CD4-positive, alpha-beta memory T cell (primary cell): ENCODE measurements at places on chromosomes 7 and 10. TPM values are rescaled to one million over a fixed set of nuclear protein-coding genes. Genes with fewer than 3 reads are reported as not detected.

DNA sequence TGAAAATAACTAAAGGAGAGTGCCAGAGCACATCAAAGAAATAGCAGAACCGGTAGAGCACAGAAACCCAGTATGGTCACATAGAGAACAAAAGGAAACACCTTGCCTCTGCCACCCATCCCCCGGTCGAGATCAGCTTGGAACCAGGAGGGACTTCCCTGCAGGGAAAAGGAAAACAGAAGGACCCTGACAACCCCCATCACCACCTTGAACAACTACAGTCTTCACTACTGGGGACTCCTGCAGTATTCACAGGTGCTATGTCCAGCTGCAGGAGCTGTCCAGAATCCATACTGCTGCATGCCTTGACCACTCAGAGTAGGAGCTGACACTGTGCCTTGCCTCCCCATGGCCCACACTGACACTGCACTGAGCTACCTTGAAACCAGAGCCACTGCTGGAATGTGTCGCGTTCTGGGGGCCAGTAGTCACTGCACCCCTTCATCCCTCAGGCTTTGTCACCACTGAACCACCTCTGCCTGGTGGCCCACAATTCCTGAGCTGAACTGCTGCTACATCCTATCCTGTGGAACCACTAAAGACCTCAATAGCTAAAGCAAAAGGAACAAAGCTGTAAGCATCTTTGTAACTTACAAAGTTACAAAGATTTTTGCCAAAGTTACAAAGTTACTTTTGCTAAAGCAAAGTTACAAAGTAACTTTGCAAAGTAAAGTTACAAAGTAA is 66.8 kb downstream of the TRIL start:
- no peak for DNase-seq

DNA sequence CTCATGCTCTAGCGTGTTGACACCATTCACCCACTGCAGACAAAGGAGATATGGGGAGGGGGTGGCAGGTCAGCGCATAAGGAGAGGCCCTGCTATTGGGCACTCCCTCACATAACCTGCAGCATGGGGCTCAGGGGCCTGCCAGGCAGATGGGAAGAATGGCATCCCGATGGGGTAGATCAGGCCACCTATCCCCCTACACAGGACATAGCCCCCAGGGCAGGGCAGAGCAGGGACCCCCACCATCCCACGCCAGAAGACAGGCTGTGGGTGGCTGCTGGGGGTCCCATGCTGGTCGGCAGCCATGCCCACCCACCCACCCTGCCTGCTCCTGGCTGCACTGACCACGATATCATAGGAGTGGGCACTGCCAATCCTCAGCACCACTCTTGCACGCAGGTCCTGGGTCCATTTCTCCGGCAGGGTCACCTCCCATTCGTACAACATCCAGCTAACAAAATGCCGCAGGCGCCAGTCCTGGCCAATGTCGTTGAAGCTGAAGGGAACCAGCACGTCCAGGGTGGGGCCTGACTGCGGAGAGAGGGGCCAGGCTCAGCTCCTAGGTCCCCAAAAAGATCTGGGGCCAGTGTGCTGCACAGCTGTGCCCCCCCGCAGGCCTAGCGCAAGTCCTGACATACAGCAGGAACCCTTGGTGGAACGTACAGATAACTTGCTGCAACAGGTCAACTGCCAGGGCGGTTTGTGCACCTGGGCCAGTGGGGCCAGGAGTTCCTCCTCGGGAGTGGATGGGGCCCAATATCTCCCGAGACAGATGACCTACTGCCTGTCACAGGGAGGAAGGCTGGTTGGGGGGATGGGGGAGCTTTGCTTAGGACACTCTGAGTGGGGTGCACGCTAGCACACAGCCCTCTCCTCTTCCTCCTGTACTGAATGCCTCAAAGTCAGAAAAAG is 45.9 kb upstream of the ZNF479 start:
- no peak for DNase-seq

DNA sequence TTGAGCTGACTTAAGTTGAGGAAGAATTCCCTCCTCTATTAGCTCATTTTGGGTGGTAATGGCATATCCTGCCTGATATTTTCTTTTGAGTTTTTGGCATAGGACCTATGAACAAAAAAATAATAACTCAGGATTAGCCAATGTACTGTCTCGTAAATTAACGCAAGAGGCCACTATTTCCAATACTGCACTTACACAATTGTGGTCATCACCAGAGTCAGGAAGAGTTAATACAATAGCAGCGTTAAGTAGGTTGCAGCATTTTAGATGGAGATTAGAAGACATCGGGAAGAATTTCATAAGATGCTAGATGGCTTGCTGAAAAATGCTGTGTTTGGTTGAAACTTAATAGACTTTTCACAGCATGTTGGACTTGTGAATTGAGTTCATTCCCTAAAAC is 36.4 kb downstream of the ANTXRL start:
- no peak for DNase-seq

DNA sequence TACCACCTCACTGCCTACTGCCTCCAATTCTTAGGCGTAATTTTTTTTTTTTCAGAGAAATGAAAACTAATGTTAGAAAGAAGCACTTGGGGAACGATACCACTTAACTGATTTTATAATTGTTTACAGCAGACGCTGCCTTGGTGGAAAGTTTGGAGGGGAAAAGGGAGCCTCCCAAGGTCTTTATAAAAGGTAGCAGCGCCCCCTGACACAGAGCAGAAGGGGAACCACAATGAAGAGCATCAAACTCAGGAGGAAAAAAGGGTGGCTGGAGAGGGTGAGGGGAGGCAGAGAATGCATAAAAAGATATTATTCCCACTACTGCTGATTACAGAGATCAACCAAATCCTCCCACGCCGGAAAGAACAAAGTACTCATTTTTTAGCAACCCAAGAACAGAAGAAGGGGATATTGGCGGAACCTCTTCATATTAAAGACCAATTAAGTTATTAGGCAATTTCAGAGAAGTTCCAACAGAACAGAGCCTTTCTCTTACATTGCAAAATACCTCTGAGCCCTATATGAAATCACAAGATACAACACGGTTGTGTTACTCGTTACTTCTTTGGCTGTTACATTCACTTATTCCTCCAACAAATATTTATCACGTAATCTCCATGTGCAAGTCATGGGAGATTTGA is 135.8 kb downstream of the TEX36 start:
- no peak for DNase-seq

DNA sequence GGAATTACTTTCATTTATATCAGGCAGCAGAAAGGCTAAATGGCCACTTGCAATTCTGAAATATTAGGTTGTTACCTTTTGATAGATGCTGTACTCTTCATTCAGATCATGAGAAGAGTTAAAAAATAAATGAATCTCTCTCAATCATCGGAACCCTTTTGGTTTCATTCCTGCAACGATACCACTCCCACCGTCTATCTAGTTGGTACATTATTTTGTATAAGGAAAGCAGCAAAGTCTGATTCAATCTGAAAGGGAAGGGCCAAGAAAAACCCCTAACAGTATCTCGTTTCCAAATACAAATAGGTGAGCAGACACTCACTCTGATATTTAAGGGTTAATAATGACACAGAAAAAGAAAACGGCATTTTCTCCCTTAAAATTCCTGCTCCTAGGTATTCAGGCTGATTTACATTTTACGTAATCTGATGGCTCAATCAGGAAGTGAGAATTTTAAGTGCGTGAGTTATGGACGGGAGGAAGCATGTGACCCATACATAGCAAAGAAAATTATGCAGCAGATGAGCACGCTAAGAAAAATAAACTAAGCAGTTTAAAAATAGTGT is 209.4 kb upstream of the KLF14 start:
- no peak for DNase-seq

- DNase-seq = no peak
These were observed 37.1 kb upstream of the GDF10 start for GRCh38 chr10:47262606-47263533.

- no peak for DNase-seq
These were observed 14.0 kb downstream of the SLC16A12 start for GRCh38 chr10:89521368-89521767.

DNA sequence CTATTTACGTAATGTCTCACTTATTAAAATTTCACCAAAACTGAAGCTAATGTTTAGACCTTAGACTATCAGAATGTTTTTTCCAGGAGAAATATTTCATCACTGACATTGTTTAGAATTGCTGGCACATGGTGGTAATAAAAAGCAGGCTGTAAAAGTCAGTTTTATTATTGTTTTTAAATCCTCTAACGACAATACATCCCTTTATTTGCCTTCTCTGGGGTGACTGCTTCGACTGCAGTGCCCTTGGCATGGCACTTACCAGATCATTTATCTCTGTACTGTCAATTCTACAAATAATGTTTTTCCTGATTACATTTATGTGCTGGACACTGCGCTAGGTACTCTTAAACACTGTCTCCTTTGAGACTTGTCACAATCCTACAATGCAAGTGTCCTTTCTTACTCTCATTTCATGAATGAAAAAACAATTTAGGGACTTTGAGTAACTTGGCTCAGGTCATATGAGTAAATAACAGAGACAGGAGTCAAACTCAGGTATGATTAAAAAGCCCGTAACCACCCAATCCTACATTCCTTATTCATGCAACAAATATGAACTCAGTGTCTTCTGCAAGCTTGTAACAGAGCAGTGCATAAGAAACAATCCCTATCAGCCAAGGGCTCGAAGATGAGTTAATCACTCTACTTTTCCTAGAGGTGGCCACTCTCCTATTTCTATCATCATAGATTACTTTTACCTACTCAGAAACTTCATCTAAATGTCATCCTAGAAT is 5.6 kb upstream of the ING3 start:
- no peak for DNase-seq

The ZNF488 gene
- total RNA-seq = not detected

The IRF5 gene
- 9.1 TPM for total RNA-seq

The LRRD1 gene
- not detected for total RNA-seq
